ENCODE measurements at places on chromosomes 2 and 18.

DNA sequence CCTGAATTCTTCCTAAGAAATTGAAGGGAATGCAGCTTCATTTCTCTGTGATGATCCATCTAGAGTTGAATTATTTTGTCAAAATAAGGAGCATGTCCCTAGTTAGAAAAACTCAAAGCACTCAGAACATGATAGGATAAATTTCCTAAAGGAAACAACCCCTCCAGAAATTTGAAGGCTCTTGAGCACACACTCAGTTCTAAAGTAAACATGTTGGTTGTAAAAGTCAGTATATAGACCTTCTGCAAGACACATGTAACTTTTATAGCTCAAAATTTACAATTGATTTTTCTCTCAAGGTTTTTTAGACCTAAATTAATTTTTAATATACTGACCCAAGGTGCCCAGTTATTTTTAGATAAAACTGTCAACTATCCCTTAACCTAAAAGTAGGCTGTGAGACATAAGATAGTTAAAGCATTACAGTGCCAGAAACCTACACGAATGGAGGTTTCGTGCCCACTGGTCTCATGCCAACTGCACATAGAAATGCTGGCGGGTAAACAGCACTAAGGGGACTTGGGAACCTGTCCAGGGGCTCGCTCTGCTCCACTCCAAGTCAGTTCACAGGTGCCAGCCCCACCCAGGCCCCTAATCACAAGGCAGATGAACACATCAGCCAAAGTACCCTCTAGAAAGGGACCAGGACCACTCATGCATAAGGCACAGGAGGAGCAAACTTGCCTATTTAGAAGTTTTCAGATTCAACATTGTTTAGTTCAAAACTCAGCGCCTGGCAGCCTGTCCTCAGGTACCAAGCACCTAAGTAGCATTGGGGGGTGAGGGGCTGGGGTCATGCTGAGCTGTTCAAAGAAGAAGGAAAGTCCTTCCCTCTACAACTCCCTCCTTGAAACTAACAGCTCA, 106.5 kb downstream of the SMC6 start:
- DNase-seq, result no peak

DNA sequence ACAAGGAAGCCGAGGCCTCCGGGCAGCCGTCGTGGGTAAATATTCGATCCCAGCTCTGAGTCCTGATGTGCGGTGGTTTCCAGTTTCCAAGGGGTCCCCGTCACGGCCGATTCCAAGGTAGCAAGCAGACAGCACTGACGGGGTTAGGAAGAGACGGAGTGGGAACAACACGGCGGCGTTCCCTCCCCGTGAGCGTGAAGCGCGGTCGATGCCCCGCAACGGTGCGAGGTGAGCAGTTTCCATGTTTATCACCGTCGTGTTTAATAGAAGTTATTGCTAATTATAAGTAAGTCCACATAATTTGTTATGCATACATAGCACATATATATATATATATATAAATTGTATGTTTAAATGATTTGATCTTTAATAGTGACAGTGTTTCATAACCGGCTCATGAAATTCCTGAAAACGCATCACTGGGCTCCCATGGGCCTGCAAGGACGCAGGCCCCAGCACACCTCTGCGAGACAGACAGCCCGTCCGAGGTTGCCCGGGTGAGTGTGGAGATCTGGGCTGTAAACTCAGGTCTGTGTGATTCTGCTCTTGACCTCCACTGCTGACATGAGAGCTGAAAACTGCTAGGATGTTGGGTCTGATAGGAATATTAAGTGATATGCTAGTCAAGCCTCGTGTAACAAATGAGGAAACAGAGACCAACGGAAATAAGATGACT, 243.5 kb upstream of the SALL3 start:
- no peak for DNase-seq

DNA sequence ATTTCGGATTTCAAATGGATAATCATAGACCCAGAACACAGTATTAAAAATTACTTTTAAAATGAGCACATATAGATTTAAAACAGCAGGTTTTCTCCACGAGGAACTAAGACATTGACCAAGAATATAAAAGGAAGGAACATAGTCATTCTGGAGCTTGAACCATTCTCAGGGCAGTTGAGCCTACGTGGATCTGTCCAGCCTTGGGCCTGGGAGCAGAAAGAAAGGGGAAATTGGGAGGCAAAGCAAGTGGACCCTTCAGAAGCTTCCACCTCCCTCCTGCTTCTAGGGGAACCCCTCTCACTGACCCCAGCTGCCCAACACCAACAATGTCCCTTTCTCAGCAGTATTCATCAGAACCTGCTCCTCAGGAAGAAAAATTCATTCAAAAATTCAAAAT, 31.4 kb upstream of the TTC39C start:
- DNase-seq, result no peak

GRCh38 chr2:128809259-128809636, 490.6 kb upstream of the HS6ST1 start:
- DNase-seq, result no peak

DNA sequence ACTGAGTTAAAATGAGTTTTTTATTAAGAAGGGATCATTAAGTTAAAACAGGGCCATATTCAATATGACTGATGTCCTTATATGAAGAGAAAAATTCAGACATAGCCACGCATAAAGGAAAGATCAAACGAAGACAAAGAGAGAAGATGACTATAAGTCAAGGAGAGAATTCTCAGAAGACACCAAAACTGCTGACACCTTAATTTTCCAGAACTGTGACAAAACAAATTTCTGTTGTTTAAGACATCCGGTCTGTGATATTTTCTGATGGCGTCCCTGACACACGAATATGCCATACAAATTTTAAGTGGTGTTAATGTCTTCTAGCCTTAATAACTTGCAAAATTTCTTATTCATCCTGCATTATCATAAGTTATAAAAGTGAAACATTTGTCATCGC, 1325.2 kb upstream of the DDX18 start:
- no peak for DNase-seq

- DNase-seq, result no peak
Observed at GRCh38 chr2:148517822-148518221, 126.7 kb upstream of the EPC2 start.

DNA sequence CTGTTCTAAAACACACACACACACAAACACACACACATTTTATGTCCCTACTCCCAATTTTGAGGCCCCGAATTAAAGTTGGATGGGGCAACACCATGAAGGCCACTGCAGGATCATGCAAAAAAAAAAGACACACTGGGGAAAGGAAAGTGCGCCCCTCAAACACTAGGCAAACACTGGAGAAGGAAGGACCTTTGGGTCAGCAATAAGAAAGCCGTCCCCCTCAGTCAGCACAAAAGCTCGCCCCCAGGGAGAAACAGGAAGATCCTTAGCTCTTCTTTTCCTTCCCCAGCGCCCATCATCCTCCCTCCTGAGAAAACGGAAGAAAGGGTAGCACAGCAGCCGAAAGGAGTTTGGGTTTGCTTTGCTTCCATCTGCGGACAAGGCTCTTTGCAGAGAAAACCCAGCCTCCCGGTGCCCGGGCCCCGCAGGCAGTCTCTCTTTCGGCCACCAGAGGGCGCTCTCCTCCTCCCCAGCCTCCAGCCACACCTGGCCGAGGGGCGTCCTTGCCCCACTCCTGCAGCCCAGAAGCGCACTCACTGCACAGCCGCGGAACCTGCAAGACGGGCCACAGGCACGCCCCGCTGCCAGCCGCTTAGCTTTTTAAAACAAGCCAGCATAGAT, 248.5 kb downstream of the CDH20 start:
- peak; percentile 94 for DNase-seq

DNA sequence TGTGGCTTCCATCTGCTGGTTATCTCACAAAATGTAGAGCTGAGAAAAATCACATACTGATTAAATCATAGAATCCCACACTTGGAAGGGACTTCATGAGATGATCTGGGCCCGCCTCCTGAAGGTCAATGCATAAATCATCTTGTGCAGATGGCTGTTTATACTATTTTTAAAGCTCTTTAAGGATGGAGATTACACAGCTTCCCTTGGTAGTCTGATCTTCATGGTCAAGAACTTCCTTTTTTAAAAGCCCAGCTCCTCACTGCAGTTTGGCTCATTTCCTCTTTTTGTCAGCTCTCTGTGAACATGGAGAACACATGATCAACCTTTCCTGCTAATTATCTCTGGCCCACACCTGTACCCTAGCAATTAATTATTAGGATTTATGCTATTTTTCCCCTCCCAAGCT, 25.9 kb downstream of the GCG start:
- DNase-seq, result no peak

DNA sequence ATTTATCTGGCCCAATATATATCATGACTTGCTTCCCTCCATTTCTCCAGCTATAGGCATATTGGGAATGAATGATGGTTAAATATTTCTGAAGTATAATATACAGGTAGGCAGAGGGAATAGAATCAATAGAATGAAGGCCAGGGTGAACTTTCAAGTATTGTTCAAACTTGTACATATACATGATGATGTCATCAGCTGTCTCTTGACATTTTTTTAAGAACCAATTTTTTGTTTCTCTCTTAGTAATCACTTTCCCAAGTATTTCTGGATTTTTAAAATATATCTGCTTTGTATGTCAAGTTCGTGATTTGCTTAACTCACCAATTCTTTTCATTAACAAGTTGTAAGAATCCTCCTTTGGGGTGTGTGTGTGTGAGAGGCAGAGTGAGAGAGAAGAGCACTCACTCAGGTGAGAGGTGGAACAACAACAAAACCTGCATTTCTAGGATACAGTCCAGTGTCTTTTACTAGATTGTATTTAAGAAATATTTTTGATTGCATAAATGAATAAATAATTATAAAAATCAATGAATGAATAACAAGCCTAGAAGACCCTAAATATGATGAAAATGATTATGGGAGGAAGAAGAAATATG, 1239.1 kb downstream of the LRP1B start:
- DNase-seq, result no peak

DNA sequence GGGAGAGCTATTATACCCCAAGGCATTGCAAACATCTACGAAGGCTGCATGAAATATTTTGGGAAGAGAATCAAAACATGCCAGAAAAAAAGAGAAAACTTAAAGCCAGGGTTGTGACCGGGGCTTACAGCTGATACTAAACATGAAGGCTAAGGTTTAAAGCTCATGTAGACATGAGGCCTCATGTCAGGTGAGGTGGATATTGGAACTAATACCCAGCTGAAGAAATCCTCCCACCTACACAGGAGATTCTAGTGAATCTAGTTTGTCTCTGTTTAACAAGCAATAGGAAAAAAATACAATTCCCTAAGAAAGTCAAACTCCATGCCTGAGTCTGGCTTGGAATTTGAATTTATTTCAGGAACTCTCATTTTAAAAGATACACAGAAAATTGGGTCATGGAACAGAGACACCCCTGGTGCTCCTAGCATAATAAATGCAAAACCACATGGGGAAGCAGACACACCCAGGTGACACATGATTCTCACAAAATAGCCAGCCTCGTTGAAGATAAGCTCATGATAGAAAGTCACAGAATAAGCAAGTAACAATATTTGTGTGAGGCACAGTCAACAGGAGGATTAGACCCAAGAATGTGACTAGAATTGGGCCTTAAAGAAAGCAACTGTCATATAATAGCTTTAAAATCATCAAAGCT, 42.2 kb downstream of the UPP2 start:
- no peak for DNase-seq

DNA sequence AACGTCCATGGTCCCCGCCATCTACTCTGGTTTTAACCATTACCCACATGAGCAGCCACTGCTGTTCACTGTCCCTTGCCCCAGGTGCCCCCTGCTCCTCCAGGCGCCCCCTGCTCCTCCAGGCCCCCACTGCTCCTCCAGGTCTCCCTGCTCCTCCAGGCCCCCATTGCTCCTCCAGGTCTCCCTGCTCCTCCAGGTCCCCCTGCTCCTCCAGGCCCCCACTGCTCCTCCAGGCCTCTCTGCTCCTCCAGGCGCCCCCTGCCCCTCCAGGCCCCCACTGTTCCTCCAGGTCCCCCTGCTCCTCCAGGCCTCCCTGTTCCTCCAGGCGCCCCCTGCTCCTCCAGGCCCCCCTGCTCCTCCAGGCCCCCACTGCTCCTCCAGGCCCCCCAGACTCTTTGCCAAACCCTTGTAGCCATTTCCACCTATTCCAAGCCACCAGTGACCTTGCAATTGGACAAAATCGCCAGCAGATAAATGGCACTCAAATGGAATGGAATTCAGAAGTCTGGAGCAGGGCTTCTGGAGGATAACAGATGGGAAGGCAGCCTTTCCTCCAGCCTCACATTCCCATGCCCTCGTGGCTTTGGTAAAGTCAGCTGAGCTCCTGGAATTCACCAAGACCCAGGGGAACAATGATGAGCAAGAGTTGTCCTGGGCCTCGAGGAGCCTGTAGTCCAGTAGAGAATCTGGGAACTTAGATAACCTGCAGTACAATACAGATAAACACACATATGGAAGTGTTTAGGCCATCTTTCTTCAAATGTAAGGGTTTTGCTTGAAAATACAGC, 13.3 kb upstream of the RPL31 start:
- DNase-seq, result no peak

Measured in D721Med (cell line).